ENCODE measurements at places on chromosomes 5 and 9.

- DNase-seq: no peak
Measured at GRCh38 chr9:131104016-131104740, 7.8 kb downstream of the AIF1L start.

DNA sequence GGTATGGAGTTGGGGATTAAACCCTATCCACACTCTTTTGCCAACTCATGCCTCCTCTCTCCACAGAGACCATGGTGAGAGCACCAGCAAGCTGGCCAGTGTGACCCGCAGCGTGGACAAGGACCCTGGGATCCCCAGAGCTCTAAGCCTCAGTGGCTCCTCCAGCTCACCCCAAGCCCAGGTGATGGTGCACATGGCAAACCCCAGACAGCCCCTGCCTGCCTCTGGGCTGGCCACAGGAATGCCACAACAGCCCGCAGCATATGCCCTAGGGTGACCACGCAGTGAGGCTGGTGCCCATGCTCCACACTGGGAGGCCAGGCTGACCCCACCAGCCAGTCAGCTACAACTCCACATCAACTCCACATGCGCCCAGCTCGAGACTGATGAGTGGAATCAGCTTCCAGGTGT, 11.5 kb upstream of the CARD19 start:
- peak; percentile 2 for DNase-seq

GRCh38 chr5:156971848-156972525, 9.0 kb upstream of the TIMD4 start:
- DNase-seq: no peak

- DNase-seq: no peak
Measured at GRCh38 chr9:123611226-123611625, 255.2 kb downstream of the CRB2 start.

GRCh38 chr5:171418982-171419687, at the start of gene FGF18:
FGF18 (plus strand) TSS chr5:171419647; CDS start chr5:171420200, 553 bp downstream.
- DNase-seq: peak; percentile 48

- DNase-seq: no peak
Measured at GRCh38 chr9:95455714-95456113, 61.1 kb downstream of the PTCH1 start.

DNA sequence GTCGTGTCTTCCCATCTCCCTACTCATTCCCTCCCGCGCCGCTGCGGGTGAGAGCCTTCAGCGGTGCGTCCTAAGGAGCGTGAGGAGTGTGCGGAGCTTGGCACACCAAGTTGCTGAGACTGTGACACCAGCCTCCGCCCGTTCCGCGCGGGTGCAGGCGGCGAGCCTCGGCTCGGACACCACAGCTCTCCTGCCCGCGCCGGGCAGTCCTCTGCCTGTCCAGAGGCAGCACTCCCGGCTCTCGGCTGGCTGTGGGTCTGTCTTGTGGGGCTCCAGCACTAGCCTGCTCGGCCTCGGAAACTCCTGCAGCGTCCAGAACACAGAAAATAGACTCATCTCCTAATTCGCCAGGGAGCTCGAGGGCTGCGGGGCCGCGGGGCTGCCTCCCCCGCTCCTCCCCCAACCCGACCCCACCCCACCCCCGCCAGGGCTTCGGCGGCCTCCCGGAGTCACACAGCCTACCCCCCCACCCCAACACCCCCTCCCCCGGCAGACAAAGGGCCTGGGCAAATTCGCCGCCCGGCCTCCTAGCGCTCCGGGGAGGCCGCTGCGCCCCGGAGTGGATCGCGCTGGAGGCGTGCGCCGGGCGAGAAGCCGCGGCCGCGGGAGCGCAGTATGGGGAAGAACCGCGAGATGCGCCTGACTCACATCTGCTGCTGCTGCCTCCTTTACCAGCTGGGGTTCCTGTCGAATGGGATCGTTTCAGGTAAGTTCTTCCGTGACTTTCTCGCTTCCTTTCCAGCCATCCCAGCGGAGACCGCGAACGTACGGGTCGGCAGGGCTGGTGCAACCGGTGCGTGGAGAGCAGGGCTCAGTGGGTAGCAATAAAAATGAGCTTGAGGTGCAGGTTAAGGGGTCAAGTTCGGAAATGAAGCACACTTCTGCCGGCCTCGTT, at the start of gene ADAMTS19:
Gene ADAMTS19, plus strand, starts transcription at position 522 of the 895 bp plus-strand sequence. Its CDS starts 94 bp downstream, at position 616.
- peak; percentile 23 for DNase-seq

DNA sequence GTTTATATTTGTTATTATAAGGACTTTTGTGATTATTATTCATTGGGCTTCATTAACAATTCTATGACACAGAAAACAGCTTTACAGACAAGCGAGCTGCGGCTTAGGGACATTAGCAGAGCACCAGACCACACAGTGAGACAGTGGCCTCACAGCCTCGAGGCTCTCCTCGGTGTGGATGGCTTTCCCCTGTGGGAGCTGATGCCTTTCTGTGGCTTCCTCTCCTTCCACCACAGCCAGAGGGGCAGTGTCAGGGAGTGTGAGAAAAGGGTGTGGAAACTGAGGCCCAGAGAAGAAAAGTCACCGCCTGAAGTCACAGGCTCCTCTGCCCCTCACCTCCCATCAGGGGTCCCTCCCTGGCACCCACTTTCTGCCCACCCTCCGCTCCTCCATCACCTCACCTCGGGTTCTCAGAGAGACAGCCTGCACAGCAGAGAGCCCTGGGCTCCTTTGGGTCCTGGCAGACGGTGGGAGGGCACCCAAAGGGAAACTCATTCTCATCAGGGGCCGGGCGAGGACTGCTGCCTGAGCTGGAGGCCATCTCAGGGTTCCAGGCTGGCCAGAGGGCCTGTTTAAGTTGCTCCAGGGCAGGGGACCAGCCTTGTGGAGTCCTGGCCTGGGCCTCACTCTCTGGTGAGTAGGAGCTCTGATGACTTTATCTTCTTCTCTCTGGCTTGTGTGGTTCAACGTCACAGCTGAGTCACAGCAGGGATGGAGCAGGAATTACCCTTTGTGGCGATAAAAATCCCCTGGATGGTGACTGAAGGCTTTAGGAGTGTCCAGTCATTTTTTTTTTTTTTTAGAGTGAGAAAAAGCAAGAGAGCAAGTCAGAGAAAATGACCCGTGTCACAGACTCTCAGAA, 830 bp downstream of the TRAF1 start:
- peak; percentile 87 for DNase-seq

GRCh38 chr5:20570486-20570885, 582.5 kb upstream of the CDH18 start:
- no peak for DNase-seq

DNA sequence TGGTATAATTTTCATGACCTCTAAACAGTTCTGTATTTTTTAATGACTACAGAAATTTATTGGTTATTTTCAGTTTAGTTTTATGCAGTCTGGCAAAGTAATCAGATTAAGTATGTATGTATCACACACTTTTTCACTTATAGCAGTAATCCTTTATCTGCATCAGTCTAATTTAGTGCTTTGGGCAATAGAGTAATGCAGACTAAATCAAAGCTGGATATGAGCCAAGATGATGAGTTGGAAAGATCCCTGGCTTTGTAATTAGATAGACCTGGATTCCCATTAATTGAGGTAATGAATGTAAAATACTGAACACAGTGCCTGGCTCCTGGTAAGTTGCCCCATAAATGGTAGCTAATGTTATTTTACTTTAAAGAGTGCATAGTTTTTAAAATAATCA, 215.4 kb upstream of the TLX3 start:
- no peak for DNase-seq

GRCh38 chr9:73155377-73155776, 3.7 kb downstream of the ANXA1 start:
- DNase-seq: no peak

DNA sequence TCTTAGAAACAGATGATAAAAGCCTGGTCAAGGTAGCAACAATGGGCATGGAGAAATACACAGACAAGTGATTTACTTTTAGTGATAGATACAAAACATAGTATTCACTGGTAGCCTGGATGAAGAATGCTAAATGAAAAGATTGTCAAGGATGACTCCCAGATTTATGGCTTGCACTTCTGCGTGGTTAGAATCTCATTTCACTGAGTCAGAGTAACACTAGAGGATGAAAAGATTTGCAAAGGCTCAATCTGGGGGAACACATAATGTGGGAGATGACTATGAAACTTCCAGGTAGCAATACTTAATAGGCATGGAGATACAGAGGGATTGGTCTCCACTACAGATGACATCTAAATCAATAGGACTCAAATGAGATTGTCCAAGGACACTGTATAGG, 38.4 kb downstream of the AGTPBP1 start:
- no peak for DNase-seq

GRCh38 chr9:85630676-85631075, 111.1 kb downstream of the AGTPBP1 start:
- DNase-seq: no peak

GRCh38 chr9:134293611-134294152, 32.6 kb upstream of the RXRA start:
- DNase-seq: no peak

DNA sequence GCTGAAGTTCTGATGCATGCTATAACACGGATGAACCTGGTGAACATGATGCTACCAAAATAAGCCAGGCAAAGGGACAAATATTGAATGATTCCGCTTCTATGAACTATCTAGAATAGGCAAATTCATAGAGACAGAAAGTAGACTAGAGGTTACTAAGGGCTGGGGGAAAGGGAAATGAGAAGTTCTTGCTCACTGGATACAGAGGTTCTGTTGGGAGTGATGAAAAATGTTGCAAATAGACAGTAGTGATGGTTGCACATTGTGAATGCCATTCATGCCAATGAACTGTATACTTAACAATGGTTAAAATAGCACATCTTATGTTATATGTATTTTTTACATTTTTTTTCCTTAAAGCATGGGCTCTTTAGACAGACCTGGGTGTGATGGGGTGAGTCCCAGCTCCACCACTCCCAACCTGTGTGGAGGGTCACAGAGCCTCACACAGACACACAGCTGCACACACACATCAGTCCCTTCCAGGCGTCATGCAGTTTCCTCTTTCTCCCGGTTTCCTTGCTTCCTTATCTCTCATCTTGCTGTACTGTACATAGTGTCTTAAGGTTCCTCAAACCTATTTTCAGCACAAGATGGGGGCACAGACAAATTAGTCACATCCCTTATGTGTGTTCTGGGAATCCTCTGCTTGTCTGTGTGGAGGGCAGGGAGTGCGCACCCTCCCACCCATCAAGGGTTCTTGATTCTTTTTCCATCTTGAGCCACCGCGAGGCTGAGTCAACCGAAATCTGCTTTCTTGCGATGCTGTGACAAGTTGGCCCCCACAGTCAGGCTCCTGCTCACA, 192.9 kb downstream of the CRB2 start:
- DNase-seq: peak; percentile 75

GRCh38 chr9:99748676-99749075, 73.0 kb upstream of the NR4A3 start:
- DNase-seq: no peak

GRCh38 chr9:110592044-110592830, 12.7 kb upstream of the SVEP1 start:
- no peak for DNase-seq

DNA sequence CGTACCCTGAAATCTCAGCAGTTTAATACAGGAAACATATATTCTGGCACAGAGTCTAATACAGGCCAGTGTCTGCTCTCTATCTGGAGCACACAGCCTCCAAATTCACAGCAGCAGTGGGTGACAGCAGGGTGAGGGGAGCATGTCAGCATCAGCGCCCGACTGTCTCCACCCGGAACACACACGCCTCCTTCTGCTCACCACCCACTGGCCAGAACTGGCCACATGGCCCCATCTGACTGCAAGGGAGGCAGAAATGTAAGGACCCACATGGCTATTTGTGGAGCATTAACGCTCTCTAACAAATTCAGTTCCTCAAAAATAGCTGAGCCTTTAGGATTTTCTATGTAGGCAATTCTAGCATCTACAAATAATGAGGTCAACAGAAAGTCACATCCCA, 24.6 kb downstream of the UBE2QL1 start:
- no peak for DNase-seq

- DNase-seq: no peak
Measured at GRCh38 chr5:41876678-41877077, 6.5 kb upstream of the OXCT1 start.

GRCh38 chr5:88685591-88686541, 197.1 kb downstream of the MEF2C start:
- DNase-seq: no peak

- no peak for DNase-seq
Measured at GRCh38 chr5:172870715-172871461, 36.8 kb downstream of the ERGIC1 start.

GRCh38 chr5:58011301-58011700, 448.6 kb downstream of the PLK2 start:
- no peak for DNase-seq

GRCh38 chr5:107570805-107571531, 99.8 kb downstream of the EFNA5 start:
- DNase-seq: peak; percentile 21

GRCh38 chr5:100828071-100828897, 74.8 kb downstream of the ST8SIA4 start:
- DNase-seq: no peak

- DNase-seq: no peak
Measured at GRCh38 chr9:117624106-117624505, 80.1 kb upstream of the TLR4 start.

DNA sequence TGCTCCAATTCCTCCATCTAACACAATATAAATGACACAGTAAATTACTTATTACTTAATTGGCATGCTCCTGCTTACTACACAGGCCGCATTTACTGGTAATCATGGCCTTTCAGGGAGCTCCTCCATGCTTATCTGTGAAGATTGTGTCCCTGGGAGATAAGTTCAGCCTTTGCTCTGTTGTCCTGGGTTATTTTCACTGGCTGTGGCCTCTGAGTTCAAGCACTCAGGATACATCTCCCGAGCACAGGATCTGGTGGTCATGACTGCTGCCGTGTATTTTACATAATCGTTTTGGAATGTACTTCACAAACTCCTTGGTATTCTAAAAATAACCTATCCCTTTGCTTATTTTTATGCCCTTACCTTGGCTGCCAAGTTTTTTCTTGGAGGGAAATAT, 215.7 kb downstream of the ICE1 start:
- no peak for DNase-seq

GRCh38 chr5:57184322-57184721, 10.5 kb downstream of the GPBP1 start:
- no peak for DNase-seq

DNA sequence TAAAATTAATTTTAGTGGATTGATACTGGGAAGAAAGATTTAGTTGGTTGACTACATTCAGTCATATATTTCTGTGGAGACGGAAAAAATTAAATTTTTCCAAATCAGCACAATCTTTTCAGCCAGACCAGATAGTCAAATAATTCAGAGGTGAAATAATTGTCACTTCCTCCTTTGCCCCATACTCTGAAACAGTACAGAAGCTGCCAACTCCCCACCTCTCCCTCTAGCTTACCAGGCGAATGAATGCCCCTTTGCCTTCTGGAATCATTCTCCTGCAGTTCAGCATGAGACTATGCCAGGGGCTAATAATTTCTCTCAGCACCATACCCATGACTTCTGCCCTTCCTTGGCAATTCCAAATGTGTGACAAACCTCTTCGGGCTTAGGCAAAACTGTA, 43.5 kb downstream of the EBF1 start:
- no peak for DNase-seq

GRCh38 chr5:73668486-73669111, 42.6 kb downstream of the ARHGEF28 start:
- no peak for DNase-seq

GRCh38 chr9:127777368-127777980, 992 bp downstream of the SH2D3C start:
- DNase-seq: no peak

GRCh38 chr5:41508186-41508585, 2.2 kb downstream of the PLCXD3 start:
- DNase-seq: no peak
